Stimulated activated naive CD8-positive, alpha-beta T cell treated with anti-CD3 and anti-CD28 coated beads, Interleukin-15, Interleukin-2, amounts not matched to agents 100 U/mL and 50 U/mL, for 24 hours (primary cell): ENCODE measurements at places on chromosomes 16 and 17.

- peak; percentile 46 for DNase-seq
These were observed 38.0 kb upstream of the CPHXL start for GRCh38 chr16:75764154-75764768.

- no peak for DNase-seq
These were observed 16.6 kb downstream of the MAP3K14 start for GRCh38 chr17:45300060-45300751.

DNA sequence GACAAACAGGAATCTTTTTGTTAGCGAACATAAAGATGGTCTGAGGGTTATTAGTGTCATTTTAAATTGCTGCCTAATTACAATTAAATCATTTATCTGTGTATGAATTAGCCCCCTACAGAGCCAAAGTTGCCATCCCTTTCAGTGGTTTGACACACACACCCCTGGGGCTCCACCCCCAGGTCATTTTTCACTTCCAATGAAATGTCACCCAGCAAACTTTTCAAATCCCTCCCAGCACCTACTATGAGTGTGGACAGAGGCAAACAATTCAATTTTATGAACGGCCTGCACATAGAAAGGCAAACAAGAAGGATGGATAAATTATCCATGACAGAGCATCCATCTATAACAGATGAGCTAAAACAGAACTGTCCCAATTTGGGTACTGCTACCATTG, 2.4 kb downstream of the MYH10 start:
- DNase-seq, result no peak

GRCh38 chr17:45345554-45346215, 28.9 kb upstream of the MAP3K14 start:
- DNase-seq, result no peak

DNA sequence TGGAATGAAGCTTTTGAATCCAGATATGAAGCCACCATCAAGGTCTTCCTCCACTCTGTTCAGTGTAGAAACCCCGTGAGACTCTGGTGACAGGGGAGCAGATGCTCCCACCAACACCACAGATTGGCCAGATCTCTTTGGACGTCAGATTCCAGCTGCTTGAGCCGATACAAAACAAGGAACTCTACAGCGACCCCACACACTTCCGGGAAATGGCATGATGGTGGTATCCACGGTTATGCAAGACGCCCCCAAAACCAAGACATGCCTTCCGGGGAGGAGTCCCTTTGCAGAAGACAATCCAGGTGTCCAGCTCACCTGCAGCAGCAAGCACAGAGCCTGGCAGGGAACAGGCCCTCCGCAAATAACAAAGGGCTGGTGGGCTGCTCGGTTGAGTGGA, 19.8 kb upstream of the PITPNA start:
- DNase-seq, result no peak

GRCh38 chr17:81171941-81172340, 5.9 kb upstream of the AATK start:
- DNase-seq, result no peak

DNA sequence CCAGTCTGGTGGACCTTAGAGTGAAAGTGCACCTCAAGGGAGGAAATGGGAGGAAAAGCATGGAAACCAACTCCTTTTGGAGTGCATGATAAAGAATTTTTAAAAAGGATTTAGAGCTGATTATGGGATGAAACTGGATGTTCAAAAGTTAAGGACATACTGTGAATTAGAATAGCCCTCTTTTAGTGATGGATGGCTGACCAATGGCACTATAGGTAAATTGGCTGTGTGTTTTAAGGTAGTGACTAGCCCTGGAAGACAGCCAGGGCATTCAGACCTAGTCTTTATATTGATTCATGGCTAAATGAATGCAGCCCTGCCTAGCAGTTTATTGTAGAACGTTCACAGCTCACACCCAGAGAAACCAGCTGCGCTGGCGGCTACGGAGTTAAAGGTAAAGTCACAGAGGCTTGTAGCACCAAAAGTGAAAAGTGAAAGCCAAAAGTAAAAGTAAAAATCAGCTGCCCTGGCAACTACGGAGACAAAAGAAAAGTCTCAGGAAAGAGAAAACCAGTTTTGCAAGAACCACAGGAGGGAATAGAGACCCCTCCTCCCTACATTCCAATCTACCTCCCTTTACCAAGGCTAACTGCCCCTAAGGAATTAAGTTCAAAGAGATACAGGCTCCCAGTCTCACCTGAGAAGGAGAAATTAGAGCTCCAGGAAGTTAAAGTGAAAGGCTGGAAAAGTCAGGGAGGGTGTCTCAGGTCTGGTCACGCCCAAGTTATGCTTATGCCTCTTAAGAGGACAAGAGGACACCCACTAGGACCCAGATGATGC, 21.8 kb downstream of the ACSM1 start:
- peak; percentile 29 for DNase-seq

- no peak for DNase-seq
These were observed 7.8 kb downstream of the BPTF start for GRCh38 chr17:67833134-67833533.

DNA sequence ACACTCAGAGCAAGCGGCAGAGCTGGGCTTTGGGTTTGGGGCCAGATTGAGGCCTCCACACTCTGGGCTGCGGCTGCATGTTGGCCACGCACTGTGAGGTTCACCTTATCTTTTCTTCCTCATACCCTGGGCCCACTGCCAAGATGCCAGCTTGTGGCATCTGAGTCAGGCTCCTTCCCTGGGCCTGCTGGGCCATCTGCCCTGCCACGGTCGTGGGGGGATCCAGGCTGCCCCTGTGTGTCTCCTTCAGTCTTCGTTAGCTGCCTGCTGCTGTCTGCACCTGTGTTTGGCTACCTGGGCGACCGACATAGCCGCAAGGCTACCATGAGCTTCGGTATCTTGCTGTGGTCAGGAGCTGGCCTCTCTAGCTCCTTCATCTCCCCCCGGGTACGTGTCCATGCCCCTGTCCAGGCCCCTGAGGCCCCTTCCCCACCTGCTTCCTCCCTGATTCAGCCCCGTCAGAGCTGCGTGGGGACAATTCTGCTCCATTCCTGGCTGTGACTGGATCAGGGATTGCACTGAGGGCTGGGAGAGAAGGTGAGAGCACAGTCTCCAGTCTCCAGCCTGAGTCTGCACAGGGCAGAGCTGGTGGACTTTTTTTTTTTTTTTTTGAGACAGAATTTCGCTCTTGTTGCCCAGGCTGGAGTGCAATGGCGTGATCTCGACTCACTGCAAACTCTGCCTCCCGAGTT, 11.2 kb downstream of the SPNS3 start:
- DNase-seq, result no peak

GRCh38 chr17:36899250-36900159, 37.8 kb upstream of the LHX1 start:
- no peak for DNase-seq

DNA sequence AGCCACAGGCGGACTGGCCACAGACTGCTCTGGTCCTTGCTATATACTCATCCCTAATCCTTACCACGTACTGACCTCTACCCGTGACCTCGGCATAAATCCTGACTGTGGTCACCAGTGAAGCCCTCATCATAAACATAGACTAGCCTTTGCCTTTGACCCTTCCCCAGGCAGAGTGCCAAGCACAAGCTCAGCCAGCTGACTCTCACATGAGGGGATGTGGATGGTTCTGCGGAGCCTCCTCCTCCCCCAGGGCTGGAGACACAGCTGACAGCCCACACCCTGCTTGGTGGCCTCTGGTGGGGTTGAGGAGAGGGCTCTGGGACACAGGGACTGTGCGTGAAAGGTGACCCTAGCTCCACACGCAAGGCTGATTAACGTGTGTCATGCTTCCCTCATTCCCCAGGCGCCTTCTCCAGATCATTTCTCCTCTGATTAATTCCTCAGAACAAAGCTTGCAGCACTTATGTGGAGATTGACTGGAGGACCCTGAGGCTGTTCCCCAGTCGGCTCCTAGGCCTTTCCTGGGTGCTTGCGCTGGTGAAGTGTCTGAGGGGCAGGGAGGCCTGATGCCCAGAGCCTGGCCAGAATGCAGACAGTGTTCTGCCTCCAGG, 241.5 kb upstream of the NLRP1 start:
- DNase-seq, result no peak

- no peak for DNase-seq
These were observed 25.6 kb upstream of the DOC2B start for GRCh38 chr17:206941-207560.

DNA sequence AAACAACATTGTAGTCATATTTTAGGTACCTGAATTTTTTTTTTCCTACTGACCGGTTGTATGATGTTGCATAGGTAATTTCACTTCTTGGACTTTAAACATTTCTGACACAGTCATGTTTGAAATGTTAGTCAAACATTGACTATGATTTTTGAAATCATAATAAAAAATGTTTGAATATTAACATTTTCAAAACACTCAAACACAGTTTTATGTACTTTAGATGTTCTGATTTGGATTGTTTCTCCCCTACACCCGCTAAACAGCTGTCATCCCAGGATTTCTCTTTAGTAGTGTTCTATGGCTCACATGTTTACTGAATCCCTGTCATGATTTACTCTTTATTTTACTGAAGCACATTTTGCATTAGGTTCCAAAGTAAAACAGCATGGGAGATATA, 102.9 kb upstream of the NPEPPS start:
- DNase-seq, result no peak

DNA sequence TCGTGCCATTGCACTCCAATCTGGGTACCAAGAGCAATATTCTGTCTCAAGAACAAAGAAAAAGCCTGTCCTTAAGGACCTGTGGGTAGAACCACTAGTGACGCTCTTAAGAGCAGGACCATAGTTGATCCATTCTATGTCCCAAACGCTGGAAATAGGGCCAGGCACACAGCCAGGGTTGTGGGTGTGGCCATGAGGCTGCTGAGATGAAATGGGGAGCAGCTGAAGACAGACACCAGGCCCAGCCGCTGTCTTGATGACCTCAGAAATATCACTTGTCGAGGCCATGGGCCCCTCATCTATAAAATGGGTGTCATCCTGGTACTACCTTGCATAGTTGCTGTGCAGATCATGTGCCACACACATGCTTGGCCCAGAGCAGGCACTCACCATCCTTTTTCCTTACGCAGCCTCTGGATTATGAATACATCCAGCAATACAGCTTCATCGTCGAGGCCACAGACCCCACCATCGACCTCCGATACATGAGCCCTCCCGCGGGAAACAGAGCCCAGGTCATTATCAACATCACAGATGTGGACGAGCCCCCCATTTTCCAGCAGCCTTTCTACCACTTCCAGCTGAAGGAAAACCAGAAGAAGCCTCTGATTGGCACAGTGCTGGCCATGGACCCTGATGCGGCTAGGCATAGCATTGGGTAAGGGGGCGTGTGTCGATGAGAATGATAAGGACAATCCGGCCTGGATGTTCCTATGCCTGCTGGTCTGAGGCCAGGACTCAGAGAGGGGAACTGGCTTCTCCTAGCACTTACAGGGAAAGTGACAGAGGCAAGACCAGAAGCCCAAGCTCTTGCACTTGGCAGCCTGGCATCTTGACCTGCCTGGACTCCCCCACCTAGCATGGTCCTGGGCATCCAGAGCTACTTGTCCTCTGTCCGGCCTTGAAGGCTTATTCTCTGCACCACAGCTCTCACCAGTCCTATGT, 25.5 kb downstream of the CDH5 start:
- no peak for DNase-seq

- DNase-seq, result no peak
These were observed 38.4 kb downstream of the TNFRSF13B start for GRCh38 chr17:16933317-16934132.

GRCh38 chr17:46115699-46116098, 77.5 kb downstream of the KANSL1 start:
- DNase-seq, result no peak

GRCh38 chr17:27323538-27324215, 29.8 kb downstream of the WSB1 start:
- DNase-seq, result no peak

GRCh38 chr16:22098405-22099255, 6.3 kb downstream of the VWA3A start:
- DNase-seq, result no peak

- DNase-seq, result no peak
These were observed 104.3 kb upstream of the FOXF1 start for GRCh38 chr16:86406056-86406455.

DNA sequence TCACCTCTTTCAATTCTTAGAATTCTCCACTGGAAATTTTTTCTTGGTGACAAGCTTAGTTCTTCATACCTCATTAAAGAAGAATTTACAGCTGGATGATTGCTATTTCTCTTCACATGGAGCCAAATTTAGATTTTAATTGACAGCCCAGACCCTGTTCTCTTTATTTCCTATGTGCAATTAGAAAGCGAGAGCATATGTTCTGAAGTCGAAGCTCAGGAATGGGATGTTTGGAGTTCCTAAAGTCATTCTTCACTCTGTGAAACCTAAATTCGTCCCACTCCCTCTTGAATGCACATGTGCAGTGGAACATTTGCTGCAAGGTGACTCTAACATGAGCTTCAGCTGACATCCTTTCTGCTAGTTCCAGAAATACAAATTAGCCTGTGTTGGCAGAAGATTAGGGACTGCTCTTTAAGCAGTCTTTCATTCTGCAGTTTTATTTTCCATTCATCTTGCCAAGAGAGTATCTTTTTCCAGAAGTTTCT, 129.3 kb upstream of the KCNJ16 start:
- DNase-seq, result no peak

DNA sequence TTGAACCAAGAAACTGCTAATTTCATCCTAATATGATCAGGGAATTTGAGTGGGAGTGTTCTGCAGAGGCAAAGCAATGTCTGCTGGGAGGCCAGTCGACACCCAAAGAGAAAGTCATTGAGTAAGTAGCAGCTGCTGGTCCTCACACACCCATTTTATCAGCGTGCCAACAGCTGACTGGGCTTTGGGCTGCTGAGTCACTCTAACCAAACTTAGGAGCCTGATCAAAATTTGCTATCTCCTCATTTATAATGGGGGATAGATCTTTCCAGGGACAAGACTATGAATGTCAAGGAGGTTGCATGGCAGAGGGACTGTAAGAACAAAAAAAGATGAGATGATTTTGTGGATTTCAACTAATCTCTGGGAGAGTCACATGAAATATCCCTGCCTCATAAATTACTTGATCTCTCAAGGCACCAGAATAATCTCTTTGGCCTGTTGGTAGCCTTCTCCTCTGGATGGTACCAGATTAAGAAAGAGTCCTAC, 32.9 kb downstream of the CPSF4L start:
- peak; percentile 25 for DNase-seq

DNA sequence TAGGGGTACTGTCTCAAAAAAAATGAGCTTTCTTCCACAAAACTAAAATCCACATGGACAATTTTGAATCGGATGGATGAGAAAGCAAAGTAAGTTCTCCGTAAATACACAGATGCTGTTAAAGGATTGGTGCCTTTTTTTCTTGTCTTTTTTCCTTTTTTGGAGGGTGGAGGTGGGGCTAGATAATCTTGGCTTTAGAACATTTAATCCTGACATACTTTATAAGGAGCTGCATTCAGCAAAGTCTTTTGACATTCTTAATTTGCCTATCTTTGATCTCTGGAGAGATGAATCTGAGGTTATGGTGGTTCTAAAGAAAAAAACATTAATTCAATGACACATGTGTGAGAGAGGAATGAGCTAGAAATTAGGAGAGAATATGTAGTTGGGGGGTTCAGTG, 312.3 kb upstream of the KCNJ16 start:
- no peak for DNase-seq

DNA sequence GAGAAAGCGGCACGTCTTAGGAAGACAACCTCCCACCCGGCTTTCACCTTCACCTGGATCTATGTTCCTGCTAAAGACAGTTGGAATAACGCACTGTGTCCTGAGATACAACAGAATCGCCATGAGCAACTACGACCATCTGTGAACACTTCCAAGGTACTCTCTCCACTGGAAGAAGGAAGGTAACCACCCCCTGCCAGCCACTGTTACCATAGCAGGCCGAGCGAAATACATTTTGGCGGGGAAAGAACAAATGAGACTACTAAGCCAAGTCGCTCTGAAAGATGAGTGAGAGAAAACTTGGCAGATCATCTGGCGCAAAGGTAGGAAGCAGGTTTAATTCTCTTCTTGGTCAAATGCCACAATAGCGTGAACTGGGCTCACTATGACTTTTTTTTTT, 9.8 kb downstream of the CRK start:
- no peak for DNase-seq
